Fibroblast of skin of scalp (primary cell): ENCODE measurements at places on chromosomes 1 and 21.

- no peak for DNase-seq
These were observed 12.3 kb upstream of the CTRC start for GRCh38 chr1:15425958-15426357.

DNA sequence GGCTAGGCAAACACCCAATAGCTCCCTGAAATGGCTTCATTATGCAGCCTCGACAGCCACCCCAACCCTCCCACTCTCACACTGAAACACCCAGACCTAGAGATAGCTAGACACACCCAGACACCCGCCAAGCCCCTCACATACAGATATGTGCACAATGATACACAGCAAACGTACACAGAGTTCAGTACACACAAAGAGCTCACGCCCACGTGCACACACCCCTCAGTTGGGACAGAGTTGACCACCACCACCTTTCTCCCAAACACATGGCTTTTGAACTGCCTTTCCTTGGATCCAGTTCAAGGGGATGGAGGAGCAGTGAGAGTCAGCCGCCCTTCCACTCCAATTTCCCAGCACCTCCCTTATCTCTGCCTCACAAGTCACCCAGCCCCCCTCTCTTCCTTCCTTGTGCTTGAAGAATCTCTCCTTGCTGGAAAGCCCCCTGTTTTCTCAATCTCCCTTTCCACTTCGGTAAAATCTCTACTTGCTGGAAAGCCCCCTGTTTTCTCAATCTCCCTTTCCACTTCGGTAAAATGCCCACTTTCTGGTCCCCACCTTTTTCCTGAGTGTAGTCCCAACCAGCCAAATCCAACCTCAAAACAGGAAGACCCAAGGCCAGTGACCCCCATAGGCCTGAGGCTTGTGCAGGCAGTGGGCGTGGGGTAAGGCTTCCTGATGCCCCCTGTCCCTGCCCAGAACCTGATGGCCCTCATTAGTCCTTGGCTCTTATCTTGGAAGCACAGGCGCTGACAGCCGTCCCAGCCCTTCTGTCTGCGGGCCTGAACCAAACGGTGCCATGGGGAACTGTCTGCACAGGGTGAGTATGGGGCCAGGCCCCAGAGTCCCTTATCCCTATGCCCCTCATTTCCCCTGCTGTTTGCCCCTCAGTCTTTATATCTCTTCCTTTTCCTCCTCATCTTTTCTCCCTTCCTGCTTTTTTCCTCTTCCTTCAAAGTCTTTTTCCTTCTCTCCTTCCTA is at the start of gene ACKR1:
Gene ACKR1 (plus strand): TSS at position 715 of the 981 bp plus-strand sequence. CDS start 85 bp downstream, at position 800.
- no peak for DNase-seq

GRCh38 chr1:183913567-183913993 is 108.7 kb downstream of the RGL1 start:
- DNase-seq, result peak; percentile 29

DNA sequence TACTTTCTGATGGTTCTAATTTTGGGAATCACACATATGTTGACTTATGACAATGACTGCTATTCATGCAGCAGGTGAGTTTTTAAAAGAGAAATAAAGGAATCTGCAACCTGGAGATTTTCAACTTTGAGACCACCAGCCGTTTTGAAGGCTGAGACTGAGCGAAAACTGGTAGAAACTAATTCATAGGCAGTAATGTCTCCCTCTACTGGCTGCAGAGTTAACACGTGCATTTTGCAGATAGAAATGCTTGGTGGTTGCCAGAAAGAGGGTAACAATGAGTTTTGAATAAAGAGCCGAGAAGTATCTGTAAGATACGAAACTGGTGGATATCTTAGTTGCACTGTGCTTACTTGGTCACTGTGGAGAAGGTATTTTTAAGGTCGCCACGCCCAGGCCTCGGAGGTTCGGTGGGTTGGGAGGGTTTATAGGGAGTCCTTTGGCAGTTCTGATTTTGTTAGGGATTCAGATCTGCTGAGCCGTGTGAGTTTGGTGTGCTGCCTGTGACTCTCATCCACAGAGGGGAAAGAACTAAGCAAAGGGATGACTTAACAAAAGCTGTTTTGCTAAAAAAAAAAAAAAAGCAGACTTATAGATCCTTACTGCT is 83.0 kb downstream of the RYR2 start:
- DNase-seq, result no peak

GRCh38 chr1:116433275-116434257 is 60.5 kb downstream of the ATP1A1 start:
- no peak for DNase-seq

DNA sequence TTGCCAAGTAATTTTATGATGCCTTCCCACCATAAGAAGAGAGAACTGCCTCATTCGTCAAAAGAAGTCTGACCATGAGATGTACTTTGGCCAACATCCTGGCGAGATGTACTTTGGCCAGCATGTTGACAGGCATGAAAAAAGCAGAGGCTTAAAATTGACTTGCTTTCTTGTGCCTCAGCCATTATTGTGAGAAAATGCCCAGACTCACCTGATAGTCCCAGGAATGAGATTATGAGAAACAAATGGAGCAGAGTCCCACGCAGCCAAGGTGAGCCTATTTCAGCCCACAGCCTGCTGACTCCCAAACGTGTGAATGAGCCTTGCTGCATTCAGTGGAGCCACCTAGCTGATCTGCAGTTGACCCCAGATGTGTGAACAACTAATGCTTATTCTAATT is 43.5 kb upstream of the ZNF644 start:
- DNase-seq, result no peak

- peak; percentile 63 for DNase-seq
These were observed 6.8 kb downstream of the RPE65 start for GRCh38 chr1:68442822-68443556.

DNA sequence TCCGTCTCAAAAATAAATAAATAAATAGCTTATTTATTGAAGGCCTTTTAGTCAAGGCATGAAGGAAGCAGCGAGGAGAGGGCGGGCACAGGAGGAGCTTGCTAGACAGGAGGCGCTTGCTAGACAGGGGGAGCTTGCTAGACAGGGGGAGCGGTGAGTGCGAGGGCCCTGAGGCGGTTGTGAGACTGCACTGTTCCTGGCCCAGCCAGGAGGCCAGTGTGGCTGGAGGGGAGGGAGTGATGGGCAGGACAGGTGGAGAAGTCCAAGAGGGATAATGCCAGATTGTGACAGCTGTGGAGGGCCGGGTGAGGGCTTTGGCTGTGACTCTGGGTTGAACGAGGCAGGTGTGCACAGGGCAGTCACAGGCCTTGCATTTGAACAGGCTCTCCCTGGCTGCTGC is 18.2 kb downstream of the KIF17 start:
- no peak for DNase-seq

GRCh38 chr1:12091191-12091590 is 28.1 kb downstream of the TNFRSF8 start:
- no peak for DNase-seq

- no peak for DNase-seq
These were observed 123.4 kb downstream of the ESRRG start for GRCh38 chr1:216599851-216600250.

DNA sequence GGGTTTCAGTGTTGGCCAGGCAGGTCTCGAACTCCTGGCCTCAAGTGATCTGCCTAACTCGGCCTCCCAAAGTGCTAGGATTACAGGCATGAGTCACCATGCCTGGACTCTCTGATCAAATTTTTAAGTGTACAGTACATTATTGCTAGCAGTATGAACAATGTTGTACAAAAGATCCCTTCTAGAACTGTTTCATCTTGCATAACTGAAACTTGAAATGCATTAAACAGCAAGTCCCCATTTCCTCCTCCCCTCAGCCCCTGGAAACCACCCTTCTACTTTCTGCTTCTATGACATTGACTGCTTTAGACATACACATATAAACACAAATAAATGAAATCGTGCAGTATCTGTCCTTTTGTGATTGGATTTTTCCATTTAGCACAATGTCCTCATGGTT is 463.4 kb downstream of the PTPRC start:
- DNase-seq, result no peak

DNA sequence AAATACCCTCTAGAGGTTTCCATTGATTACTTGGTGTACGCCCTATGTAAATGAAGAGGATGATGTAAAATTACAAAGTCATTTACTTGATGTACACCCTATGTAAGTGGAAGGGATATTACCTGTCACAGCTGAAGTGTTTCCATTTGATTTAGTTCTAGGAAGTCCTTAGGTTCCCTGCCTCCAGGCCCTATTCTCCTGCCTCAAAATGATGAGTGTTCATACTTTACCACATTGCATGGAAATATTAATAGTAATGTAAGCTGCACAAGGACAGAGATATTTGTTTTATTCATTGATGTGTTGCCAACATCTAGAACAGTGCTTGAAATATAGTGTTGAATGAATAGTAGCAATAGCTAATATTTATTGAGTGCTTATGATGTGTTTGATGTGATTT is 9.5 kb upstream of the AK4 start:
- DNase-seq, result no peak

DNA sequence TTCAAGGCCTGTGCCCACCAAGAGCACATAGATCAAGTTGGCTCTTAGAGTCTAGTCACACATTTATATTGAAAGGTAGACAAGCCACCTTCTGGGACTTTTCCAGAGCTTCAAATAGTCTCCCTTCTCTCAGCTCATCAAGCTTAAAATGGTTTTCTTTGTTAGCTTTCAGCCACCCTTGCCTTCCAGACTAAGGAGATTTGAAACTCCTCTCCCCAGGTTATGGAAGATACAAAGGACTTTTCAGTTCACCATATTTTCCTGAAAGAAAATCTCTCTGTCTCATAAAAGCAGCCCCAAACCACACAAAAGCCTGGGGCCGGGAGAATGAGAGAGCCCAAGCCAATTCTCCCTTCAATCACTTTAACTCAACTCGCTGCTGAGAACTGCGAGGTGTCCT is 134.1 kb downstream of the ZC3H11B start:
- no peak for DNase-seq

DNA sequence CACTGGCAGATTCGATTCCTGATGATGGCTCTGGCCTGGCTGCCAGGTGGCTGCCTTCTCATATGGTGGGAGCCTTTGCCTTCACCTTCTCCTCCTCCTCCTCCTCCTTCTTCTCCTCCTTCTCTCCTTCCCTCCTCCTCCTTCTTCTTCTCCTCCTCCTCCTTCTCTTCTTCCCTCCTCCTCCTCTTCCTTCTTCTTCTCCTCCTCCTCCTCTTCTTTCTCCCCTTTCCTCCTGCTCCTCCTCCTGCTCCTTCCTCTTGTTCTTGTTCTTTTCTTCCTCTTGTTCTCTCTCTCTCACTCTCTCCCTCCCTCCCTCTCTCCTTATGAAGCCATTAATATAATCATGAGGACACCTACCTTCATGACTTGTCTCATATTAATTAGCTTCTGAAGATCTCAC is 278.7 kb downstream of the CAMTA1 start:
- DNase-seq, result no peak

GRCh38 chr1:43058545-43059360 is 100.1 kb upstream of the SLC2A1 start:
- peak; percentile 89 for DNase-seq

- no peak for DNase-seq
These were observed 59.7 kb downstream of the TEX35 start for GRCh38 chr1:178572604-178573003.
